ENCODE measurements at places on chromosomes 3 and 15.

GRCh38 chr3:141808586-141808985, 45.4 kb downstream of the GRK7 start:
- DNase-seq, result no peak

DNA sequence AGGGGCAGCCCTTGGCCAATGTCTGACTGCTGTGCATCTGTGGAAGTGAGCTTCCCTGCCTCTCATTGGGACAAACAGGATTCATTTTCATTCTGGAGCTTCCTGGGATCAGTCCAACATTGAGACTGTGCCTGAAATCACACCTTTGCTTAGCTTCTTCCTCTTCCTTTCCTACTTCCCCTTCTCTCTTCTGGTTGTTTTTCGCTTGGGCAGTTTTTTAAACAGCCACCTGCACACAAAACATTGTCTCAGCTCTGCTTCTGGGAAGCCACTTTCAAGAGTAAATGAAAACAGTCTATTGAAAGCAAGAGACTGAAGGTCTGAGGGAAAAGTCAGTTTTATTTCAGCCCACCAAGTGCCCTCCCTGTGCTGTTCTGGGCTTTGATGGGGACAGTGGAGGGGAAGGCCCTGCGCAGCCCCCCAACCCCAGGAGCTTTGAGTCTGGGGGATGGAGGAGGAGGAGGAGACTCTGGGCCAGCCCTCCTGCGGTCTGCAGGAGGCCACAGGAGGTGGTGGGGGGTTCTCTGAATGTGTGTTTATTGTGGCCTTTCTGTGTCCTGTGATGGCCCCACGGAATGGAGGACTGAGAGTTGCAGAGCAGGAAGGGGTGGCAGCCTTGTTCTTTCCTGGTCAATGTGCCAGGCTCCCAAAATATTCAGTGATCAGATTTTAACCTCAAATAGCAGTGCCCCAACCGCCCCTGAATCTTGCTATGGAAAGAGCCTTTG, 7.8 kb upstream of the ISLR2 start:
- DNase-seq, result no peak

DNA sequence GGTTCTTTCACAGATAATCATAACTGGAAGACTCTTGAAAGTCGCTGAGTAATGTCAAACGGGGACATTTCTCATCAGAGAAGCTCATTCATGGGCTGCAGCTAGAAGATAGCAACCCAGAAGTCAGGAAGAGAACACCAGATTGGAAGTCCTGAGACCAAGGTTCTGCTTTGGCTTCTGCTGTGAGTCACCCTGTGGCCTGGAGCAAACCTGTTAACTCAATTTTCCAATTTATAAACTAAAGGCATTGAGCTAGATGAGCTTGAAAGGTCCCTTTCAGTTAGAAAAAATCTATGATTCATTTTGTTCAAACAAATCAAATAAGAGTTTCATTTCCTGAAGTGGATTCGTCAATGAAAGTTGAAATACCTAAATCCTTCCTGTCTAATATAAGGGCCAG, 402.2 kb downstream of the EPHB1 start:
- DNase-seq, result no peak

DNA sequence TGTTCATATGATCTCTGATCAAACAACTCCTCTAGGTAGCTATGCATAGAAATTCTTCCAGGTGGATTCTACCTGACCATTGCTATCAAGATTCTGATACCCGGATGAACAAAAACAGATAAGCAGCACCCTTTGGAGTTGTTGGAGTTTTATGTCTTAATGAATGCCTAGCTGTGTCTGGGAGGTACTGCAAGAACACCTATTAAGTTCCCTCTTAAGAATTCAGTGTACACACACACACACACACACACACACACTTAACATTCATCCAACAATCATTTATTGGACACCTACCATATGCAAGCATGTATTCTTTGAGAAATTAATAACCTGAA, 58.1 kb upstream of the FNDC3B start:
- DNase-seq, result no peak

DNA sequence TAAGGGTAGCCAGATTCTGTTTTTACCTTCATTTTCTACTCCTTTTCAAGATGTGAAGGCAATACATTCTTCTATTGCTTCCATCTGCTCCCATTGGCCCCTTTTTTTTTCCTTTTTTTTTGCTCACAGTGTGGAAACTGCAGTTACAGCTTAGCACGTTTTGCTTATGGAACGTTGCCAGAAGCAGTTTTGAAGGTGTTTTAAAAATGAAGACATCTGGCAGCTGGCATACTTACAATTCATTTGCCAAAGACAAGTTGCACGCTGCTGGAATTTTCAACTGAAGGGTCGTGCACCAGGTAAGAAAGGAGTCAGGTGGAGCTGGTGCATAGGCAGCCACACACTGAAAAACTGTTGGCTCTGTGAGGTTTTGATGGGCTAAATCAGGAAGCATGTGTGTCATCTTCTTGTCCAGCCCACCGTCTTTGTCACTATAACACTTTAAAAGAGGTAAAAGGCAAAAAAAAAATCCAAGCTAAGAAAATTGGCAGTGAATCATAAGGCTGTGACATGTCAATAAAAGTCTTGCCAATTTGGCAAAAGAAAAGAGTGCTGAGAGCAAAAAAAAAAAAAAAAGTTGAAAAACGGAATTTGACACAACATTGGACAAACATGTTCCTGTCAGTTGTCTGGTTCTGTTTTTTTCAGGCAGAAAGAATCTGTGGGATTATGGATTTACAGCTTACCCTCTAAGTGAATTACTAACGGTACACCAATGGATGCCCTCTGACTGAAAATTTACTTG, 225.4 kb upstream of the SOX2 start:
- no peak for DNase-seq

GRCh38 chr3:147816752-147817151, 407.6 kb downstream of the ZIC1 start:
- no peak for DNase-seq

DNA sequence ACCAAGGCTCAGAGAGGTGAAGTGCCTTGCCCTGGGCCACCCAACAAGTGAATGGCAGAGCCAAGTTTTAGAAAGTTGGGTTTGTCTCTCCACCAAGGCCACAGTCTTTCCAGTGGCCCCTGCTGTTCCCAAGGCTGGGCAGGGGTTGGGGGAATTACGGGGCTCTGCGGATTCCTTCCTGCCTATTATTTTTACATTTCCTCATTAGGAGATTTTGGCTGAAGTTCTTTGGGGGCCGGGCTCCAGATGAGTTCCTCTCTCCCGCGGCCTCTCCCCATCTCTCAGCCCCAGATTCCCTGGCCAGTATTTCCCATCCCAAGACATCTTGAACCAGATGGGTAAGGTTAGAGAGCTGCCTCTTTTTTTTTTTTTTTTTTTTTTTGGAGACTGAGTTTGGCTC, 44.0 kb upstream of the SMAD6 start:
- no peak for DNase-seq

DNA sequence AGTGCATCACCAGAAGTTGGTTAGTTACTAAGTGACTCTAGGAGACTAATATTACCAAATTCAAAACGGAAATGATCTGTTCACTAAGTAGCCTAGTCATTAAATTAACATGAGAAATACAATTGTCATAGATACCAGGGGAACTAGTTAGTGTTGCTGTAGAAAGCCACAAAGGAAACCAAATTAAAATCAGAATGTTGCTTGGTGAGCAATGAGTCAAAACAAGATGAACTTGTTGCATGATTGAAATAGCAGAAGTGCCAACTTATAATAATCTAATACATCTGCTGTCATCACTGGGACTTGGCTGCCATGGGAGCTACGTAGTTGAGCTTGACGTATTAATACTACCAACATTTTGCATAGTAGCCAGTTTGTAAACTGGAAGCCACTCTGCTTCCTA, 458.1 kb downstream of the DIPK2A start:
- DNase-seq, result no peak

DNA sequence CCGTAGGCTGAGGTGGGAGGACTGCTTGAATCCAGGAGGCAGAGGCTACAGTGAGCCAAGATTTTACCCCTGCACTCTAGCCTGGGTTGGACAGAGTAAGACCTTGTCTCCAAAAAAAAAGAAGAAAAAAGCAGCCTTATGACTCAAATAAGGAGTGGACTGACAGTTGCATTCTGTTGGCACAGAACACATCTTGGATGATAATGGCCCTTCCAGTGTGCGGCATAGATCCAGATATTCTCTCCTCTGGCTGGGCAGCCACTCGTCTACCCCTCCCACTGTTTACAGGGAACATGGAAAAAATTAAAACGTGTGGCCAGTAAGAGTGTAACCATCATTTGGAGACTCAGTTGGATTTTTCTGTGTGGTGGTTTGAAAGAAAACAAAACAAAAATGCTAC, 118.6 kb upstream of the RNF7 start:
- DNase-seq, result no peak

DNA sequence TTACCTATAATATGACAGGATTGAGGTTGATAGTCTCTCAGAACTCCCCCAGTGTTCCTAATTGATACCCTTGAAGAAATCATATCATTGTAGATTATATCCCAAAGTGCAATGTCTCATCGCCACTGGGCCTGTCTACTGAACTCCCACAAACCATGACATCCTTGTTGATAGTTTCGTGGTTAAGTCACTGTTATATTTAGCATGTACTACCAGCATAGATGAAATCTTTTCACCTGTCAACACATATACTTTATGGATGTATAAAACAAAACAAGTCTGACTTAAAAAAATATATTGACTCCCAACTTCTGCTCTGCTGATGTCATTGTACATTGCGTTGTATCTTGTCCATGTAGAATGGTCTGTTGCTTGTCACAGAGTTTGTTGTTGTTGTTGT, 128.1 kb downstream of the IQCH start:
- no peak for DNase-seq

- no peak for DNase-seq
These were observed 467.7 kb downstream of the GABRG3 start for GRCh38 chr15:27438403-27439375.

DNA sequence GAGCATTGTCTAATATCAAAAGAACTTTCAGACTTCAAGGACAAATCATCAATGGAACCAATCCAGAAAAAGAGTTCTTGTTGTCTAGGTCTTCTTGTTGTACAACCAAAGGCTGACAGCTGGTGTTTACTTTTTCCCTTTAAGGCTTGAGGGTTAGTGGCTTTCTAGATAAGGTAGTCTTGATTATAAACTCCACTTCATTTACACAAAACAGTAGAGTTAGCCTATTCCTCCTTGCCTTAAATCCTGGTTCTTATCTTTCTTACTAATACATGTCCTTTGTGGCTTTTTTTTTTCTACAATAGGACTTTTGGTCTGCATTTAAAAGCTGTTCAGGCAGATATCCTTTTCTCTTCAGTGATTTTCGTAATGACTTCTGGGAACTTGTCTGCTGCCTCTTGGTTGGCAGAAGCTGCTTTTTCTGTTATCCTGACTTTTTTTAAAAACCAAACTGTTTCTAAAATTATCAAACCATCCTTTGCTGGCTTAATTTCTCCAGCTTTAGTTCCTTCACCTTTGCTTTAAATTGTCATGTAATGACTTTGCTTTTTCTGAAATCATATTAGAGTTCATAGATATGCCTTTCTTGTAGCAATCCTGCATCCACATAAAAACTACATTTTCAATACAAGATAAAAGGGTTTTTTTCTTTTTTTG, 44.8 kb downstream of the STRIT1 start:
- DNase-seq, result no peak

GRCh38 chr3:23292432-23292831, 89.3 kb downstream of the UBE2E2 start:
- no peak for DNase-seq

DNA sequence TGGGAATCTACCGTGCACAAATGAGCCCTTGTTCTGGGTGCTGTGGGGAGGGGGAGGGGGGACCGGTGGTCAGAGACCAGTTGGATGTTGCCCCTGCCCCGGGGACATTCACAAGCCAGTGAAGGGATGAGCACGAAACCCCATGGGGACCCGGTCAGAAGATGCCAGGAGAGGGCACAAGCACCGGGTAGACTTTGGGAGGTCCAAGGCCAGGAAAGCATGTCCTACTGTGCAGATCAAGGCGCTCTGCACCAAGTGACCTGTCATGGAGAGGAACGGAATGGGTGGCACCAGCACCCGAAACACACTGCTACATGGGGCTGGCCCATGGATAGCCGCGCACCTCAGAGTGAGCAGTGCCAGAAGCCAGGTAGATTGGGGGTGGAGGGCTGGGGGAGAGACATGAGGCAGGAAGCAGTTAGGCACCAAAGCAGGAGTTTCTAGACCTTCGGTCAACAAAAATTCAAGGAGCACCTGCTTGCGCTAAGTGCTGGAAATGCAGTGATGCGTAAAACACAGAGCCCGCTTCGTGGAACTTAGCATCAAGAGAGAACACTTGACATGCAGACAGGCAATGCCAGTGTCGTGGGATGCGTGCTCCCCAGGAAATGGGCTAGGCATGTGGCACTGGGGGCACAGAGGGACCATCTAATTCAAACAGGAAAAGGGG, 99.1 kb downstream of the CPN2 start:
- no peak for DNase-seq

- peak; percentile 68 for DNase-seq
These were observed 11.2 kb downstream of the ATP8B4 start for GRCh38 chr15:50107591-50108408.

GRCh38 chr3:16332904-16333426, 68.0 kb downstream of the OXNAD1 start:
- DNase-seq, result no peak

GRCh38 chr3:50378024-50378423, 18.7 kb upstream of the TMEM115 start:
- DNase-seq, result no peak

DNA sequence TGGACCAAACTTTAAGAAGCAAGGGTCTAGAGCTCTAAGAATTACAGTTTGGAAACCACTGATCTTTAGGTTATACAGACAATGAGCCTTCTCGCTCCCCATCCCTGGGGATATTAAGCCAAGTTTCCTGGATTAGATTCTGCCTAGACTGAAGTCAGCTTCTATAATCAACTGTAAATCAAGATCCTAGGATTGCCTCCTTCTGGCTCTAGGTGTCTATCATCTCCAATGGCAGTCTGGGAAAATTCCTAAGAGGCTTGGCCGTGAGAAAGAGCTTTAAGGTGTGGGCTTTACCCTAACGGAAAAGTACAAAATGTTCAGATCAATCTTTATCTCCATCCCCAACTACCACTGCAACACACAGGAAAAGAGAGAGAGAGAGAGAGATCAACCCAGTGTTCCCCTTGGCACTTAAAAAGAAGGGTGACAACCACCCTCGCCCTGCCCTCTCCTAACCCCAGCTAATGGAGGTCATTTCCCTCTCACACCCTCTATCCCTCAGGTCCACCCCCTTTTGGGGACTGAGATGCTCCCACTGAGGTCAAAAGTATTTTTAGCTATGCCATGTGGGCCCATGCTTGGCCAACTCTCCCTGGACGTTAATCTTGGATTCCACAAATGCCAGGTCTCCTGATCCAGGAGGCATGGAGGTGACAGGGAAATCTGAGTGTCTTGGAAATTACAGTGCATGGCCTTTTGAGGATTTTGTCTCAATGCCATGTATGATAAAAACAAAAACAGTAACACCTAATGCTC, 202.8 kb upstream of the BCL6 start:
- no peak for DNase-seq

GRCh38 chr3:47884603-47885002, 81.7 kb downstream of the DHX30 start:
- DNase-seq, result peak; percentile 34

DNA sequence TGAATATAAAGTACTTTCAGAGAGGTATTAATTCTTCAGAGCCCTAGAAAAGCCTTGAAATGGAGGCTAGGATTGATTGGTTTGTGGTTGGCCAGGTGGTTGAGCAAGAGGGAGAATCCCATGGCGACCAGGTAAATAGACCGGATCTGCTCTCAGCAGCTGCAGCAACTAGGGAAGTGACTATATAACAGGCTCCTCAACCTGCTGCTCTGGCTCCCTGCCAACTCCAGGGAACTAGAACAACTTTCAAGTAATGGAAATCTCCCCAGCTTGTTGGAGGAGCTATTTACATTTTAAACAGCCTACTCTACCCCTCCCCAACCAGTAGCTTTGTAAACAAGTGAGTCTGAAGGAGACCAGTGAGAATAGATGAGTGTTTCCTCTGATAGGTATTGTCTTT, 121.8 kb upstream of the CADM2 start:
- no peak for DNase-seq

Measured in MM.1S (cell line).